ENCODE measurements at places on chromosomes 5 and 9.

DNA sequence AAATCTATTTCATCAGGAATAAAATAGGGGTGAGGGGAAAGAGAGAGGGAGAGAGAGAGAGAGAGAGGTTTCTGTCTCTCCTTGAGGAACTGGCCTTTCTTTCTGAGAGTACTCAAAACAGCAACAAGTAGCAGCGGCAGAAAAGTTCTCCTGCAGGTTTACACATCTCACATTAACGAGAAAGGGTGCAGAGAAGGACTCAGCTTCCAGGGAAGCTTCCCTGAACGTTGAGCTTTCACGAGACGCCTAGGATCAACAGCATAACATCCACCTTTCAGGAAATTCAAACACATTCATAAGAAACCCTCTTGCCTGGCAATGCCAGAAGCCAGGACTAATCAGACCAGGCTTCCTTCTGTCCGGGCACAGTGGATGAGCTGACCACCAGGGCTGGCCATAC is 162.9 kb downstream of the ZDHHC21 start:
- DNase-seq: no peak

GRCh38 chr9:120107138-120107537 is 472.8 kb downstream of the CDK5RAP2 start:
- no peak for DNase-seq

GRCh38 chr9:38284588-38285051 is 107.9 kb upstream of the ALDH1B1 start:
- DNase-seq: no peak

DNA sequence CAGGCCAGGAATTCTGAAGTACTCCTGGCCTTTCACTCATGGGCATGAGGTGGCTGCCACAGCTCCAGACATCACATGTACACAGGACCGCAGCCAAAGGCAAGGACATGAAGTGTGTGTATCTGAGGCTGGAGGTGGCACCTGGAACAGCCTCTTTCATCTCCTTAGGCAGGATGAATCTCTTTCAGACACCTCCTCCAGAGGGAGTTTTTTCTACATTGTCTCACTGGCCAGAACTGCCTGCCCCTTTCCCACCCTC is 142.8 kb downstream of the BARX1 start:
- DNase-seq: no peak

DNA sequence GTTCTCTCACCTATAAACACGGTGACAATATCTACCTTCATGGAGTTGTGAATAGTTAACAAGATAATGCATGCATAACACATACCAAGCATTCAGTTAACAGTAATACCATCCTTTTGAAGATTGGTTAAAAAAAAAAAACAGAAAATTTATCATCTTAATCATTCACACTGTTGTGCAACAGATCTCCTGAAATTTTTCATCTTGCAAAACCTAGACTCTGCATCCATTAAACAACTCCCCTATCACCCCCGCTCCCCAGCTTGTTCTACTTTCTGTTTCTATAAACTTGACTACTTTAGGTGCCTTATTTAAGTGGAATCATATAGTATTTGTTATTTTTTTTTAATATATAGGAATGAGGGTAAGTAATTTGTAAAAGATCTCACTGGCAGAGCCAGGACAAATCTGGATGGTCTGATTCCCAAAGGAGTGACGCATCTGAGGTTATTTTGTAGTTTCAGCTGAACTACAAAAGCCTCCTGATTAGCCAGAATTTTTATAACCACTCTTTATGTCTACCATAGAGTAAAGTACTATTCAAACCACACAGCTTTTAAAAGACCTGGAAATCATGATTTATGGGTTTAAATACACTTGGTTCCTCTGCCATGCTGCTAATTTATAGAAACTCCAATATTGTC is 93.0 kb downstream of the FANCC start:
- peak; percentile 6 for DNase-seq
